ENCODE measurements at places on chromosomes 1 and 21.
A peak's percentile ranks its signal among the peaks of the same experiment; 100 is the strongest.

GRCh38 chr1:2891923-2892448 lies 90.5 kb upstream of the TTC34 start:
- DNase-seq = no peak

DNA sequence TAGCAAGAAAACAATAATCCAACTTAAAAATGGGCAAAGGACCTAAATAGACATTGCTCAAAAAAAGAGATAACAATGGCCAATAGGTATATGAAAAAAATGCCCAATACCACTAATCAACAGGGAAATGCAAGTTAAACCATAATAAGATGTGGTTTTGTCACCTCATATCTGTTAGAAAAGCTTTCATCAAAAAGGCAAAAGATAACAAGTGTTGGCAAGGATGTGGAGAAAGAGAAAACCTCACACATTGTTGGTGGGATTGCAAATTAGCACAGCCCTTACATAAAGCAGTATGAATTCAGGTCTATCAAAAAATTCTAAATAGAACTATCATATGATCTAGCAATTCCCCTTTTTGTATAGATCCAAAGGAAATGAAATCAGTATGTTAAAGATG lies 387.2 kb upstream of the DUSP10 start:
- DNase-seq = no peak

DNA sequence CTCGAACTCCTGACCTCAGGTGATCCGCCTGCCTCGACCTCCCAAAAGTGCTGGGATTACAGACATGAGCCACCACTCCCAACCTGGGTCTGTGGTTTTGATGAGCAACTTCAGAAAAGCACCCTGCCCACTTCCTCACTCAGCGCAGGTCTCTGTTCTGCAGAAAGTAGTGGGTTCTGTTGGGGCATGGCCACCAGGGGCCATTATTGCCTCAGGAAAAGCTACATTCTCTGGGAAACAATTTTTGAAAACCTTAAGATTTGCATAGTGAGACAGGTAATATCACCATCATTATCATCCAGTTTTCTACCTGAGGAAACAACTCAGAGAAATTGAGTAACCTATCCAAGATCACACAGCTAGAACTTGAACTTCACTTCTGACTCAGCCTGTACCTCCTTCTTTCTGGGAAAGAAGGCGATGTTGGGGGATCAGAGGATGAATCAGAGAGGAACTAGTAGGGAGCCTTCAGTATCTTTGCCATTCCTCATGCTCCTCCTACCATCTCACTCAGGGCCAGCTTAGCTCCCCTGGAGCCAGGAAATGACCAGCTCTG lies 7.1 kb upstream of the NES start:
- DNase-seq = no peak

DNA sequence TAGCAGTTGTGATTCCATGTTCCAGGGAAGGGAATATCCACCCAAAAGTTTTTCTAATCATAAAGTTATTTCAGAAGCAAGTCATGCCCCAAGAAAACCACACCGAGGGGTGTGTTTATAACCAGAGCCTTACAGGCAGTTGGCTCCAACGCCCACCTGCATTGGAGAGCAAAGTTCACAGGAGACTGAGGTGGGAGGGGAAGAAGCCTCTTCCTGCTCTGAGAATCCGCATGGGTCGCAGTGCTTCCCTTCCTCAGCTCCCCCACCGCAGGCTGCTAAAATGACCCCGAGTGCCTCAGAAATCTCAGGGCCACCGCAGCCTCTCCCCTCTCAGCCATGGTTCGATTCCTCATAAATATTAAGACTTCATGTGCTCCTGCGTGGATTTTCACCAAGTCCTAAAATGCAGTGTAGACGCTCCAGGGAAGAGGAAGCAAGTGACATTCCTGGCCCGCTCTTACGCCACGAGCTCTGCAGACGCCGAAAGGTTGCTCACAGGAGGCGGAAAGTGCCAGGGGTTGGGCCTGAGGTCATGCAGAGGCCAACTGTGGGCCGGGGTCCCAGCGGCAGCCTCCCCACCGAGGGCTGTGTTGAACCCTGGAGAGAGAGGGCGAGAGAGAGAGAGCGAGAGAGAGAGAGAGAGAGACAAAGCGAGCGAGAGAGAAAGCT lies 13.4 kb upstream of the SPSB1 start:
- DNase-seq = no peak

DNA sequence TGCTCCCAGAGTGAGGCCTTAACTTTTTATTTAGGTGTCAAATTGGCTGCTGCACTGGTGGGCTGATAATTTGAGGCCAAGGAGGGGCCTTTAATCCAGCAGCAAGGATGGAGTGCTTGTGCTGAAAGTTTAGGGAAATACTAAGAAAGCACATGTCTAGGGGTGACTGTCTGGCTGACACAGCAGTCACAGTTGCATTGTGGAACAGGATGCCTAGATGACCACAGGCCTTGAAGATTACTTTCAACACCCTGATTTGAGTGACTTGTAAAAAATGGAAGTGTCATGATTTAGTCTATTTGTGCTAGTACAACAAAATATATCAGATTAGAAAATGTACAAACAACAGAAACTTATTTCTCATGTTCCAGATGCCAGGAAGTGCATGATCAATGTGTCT lies 57.7 kb downstream of the ZNF697 start:
- no peak for DNase-seq

DNA sequence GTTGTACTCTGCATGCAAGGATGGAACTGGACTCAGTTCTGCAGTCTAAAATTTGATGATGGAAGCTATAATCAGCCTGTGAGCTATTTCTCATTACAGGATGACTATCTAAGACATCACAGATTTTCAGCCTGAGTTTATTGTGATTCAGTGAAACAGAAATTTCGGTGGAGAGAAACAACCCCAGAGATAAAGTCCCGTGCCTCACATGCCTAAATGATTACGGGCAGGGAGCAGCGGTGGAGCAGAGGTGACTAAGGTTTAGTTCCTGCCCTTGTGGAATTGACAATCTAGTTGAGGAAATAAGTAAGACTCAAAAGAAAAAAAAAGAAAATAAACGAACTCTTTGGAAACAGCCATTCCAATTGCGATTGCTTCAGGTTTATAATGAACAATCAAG lies 96.9 kb downstream of the GRIK3 start:
- no peak for DNase-seq

- peak; percentile 51 for DNase-seq
These were observed 26.2 kb upstream of the C1orf105 start for GRCh38 chr1:172394141-172394751.

GRCh38 chr1:64966158-64966971 lies at the start of gene JAK1:
TSS of gene JAK1 (minus strand) at chr1:64966549. CDS start at chr1:64886264, 80,285 bp downstream.
- DNase-seq = peak; percentile 64

DNA sequence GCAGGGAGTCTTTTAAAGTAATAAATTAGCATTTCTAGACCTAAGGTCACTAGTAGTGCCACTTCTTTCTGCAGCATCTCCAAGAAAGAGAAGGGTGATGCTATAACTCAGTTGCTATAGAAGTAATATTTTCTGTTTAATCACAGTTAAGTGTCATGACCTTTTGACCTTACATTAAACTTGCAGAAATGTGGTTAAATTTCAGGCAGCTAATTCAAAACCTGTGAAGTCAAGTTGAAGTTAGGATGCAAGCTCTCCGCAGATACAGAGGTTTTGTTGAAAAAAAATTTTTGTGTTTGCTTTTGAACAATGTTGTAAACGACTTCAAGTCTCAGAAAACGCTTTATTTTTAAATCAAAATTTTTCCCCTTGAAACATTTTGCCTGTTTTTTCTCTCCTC lies 193.9 kb downstream of the NFIA start:
- DNase-seq = no peak

GRCh38 chr1:53278298-53278725 lies 40.0 kb upstream of the MAGOH start:
- peak; percentile 49 for DNase-seq

DNA sequence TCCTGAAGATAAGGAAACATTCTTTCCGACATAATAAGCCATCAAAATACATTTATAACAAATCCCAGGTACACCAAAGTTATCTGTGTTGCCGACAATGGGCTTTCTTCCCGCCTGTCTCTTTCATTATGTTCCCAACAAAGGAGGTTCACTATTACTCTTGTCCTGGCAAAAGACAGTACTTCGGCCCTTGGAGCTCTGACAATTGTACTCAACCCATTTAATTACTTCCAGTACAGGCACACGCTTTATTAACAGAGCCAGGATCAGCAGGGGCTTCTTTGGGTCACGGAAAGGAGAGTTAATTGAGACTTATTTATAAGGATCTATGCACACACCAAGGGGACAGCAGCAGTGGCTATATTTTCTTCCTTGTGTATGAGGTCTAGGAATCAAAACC lies 46.6 kb upstream of the DUSP10 start:
- no peak for DNase-seq

GRCh38 chr1:200666309-200666708 lies 3.4 kb downstream of the DDX59 start:
- DNase-seq = no peak

DNA sequence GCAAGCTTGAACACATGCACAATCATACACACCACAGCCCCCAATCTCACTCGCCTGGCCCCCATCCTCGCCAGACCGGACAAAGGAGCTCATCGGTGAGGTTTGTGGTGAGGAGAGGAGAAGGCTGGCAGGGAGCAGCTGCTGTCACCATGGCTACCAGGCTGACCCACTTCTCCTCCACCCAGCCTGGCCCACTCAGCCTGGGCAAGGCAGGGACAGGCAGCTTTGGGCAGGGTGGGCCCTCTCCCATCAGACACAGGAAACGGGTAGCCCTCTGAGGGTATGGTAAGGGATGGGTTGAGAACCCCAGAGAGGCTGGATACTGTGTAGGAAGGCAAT lies 15.9 kb downstream of the RIMS3 start:
- DNase-seq = no peak

- no peak for DNase-seq
These were observed 501.4 kb upstream of the USP24 start for GRCh38 chr1:55716610-55717009.

GRCh38 chr21:42414928-42415769 lies 11.4 kb downstream of the UBASH3A start:
- DNase-seq = peak; percentile 94

- DNase-seq = no peak
These were observed 134.1 kb upstream of the KRTAP19-8 start for GRCh38 chr21:31172328-31172727.

- DNase-seq = no peak
These were observed 33.6 kb upstream of the FMN2 start for GRCh38 chr1:240058049-240058448.

GRCh38 chr1:33039840-33040239 lies 3.2 kb upstream of the AK2 start:
- no peak for DNase-seq

GRCh38 chr1:234710936-234711724 lies 101.2 kb upstream of the IRF2BP2 start:
- DNase-seq = no peak

DNA sequence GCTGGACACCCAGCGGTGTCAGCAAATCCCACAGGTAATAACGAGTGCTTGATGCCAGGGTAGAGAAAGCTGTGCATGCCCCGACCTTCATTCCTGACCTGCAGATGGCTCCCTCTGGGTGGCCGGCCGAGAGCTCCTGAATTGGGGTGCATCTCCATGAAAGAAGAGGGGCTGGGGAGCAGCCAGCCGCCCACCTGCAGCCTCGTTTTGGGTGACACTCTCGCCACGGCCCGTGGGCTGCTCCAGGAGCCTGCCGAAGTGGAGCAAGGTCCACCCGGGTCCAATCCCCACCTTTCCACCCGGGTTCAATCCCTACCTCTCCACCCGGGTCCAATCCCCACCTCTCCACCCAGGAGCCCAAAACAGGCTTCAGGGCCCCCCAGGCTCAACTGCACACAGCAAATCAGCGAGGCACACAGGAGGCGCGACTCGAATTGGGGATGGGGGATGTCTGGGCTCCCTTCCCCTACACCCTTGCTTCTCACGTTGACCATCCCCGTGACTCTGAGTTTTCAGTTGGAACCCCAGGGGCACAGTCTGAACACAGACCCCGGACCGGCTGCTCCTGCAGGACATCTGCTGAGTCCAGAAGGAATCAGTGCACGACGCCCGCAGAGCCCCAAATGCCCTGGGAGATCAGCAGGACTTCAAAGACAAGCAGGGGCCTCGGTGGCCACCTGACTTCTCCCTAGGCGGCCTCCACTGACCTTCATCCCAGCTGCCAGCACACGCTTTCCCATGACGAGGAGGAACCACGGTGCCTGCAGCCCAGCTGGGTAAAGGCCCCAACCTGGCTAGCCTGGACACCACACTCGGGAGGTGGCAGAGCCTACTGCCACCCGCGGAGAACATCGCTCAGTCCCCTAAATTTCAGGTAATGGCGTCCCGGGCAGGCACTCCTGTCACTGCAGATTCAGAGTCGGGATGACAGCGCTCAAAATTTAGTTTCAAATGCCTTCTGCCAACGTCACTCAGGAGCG lies 159.0 kb downstream of the NPHP4 start:
- DNase-seq = no peak

GRCh38 chr1:60031146-60031545 lies 42.4 kb downstream of the C1orf87 start:
- DNase-seq = no peak

DNA sequence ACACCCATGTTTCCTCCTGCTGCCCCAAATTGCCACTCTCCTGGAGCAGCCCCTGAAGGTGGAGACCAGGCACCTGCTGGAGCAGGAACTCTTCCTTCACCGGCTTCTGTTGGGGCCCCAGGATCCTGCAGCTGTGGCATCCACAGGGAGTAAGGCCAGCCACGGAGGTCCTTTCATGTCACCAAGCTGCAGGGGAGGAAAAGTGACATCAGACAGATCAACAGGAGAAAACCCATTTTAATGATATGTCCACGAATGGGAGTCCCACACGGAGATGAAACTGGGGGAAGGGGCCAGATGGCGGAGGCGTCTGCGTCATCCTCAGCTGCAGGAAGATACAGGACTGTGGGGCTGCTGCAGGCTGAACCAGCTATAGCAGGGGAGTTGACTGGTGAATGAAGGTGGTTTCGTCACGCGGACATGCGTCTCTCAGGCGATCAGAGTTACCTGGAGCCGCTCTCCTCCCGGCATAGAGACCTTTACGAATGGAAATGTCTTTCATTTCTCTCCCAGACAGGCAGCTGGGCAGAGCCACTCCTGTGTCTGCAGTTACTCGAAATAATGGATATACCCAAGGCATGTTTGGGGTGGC lies 9.9 kb downstream of the TP73 start:
- no peak for DNase-seq

- no peak for DNase-seq
These were observed 138.1 kb upstream of the IRF2BP2 start for GRCh38 chr1:234748066-234748465.

DNA sequence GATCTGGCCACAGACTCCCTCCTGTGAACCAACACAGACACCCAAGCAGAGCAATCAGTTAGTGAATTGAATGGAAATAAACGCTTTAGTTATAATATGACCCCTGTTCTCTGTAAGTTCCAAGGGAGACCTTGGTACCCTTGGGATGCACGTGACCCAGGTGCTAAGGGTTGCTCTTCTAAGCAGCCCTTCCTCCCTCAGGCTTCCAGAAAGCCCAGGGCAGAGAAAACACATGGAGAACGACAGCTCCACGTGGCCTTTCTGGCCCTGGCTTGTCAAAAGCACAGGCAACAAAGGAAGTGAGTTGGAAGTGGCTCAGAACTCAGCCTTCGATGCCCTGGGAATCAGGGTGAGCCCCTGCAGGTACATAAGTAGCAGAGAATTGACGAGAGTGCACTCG lies 57.4 kb downstream of the LACTBL1 start:
- no peak for DNase-seq

Measured in stimulated activated CD4-positive, alpha-beta T cell treated with anti-CD3 and anti-CD28 coated beads, Interleukin-12 subunit alpha, Interleukin-12 subunit beta, amount 100 ng/mL, for 48 hours (primary cell).